ENCODE measurements at places on chromosomes 5 and 9.

DNA sequence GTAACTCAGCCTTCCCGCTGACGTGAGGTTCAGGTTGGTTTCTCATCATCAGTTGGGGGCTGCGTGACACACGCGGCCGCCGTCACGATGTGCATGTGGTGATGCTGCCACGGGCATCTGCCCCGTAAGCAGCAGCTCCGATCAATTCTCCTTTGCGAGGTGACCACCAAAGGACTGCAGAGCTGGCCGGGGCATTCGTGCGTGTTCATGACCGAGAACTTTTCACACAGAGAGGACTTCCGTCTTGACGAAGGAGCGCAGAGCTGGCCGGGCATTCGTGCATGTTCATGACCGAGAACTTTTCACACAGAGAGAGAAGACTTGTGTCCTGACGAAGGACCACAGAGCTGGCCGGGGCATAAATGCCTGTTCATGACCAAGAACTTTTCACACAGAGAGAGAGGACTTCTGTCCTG lies 3.8 kb upstream of the LCN1 start:
- no peak for DNase-seq

DNA sequence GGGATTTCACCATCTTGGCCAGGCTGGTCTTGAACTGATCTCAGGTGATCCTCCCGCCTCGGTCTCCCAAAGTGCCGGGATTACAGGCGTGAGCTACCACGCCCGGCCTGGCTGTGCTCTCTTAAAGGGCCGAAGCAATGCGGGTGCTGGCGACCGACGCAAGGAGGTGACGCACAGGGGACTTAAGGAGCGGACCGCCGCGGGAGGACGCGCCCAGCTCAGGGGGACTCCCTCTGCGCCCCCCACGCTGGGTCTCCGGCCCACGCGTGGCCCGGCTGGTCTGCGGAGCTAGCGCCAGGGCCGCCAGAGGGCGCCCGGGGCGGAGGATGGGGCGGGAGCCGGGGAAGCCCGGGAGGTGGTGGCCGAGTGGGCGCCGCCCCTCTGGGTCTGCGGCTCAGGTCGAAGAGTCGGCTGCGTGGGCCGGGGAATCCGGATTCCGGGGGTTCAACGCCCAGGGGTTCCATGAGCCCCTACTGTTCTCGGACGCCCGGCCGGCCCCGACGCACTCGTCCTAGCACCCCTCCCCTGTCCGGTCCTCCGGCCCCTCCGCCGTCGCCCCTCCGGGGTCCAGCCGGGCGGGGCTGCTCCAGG lies 502 bp upstream of the CERCAM start:
- DNase-seq = peak; percentile 83

DNA sequence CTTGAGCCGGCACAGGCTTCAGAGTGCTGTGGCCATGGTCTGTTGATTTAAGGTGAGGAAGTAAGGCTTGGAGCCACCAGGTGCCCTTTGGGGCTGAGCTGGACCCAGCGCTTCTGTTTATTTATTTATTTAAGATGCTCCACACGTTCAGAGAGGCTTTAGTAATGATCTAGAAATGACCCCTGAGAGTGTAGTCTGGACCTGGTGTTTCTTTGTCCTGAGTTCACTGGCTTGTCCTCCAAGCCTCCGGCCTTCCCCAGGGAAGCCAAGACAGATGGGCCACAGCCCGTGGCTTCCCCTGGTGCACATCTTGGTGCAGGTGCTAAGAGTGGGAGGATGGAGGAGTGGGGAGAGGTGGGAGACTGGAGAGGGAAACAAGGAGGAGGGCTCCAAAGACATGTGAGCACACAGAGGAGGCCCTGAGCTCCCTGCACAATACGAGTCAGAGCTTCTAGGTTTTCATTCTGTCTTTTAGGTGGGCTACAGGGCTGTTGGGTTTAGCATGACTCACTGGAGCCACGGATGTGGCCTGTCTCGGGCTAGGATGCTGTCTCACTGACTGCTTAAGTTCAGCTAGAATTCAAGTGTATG lies 56.9 kb downstream of the AHRR start:
- DNase-seq = peak; percentile 84

GRCh38 chr5:69451941-69452647 lies 37.2 kb downstream of the MARVELD2 start:
- no peak for DNase-seq

DNA sequence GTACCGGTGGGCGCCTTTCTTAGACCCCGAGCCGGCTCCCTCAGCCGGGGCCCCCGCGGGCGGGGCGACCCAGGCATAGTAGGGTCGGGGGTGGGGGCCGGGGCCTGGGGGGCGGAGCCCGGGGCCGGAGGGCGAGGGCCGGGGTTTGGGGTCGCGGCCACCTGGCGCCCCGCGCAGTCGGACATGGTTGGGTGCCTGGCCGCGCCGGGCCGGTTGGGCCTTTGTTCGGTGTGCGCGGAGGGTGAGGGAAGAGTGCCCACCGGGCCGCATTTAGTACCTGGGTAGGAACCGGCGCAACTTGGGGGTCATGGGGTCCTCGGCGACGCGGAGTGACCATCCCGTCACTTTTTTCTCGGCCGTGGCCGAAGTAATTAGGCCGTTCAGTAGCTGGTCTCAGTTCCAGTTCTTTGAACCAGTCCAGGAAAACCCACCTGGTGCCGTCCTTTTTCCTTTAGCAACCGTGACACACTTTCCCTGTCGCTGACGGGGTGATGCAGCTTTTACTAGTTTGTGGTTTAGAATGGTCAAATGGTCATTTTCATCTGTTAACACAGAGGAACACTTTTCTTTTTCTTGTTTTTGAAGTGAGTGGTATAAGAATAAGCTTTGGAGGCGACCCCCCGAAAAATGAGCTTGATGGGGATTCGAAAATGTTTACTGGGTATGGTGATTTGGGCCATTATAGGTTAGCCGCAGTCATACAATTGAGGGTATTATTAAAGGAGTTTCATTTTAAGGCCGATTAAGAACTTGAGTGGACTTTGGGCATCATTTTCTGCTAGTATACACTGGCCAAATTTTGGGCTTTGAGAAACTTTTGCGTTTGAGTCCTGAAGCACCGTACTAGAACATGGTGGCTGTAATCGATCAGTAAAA lies 589 bp downstream of the CKS2 start:
- DNase-seq = peak; percentile 29

GRCh38 chr5:137497396-137498290 lies 1.5 kb downstream of the SPOCK1 start:
- DNase-seq = peak; percentile 67

- DNase-seq = peak; percentile 76
These were observed 7.2 kb downstream of the PCDHGC5 start for GRCh38 chr5:141496038-141496437.

- no peak for DNase-seq
These were observed 85.2 kb downstream of the BASP1 start for GRCh38 chr5:17302604-17303003.

DNA sequence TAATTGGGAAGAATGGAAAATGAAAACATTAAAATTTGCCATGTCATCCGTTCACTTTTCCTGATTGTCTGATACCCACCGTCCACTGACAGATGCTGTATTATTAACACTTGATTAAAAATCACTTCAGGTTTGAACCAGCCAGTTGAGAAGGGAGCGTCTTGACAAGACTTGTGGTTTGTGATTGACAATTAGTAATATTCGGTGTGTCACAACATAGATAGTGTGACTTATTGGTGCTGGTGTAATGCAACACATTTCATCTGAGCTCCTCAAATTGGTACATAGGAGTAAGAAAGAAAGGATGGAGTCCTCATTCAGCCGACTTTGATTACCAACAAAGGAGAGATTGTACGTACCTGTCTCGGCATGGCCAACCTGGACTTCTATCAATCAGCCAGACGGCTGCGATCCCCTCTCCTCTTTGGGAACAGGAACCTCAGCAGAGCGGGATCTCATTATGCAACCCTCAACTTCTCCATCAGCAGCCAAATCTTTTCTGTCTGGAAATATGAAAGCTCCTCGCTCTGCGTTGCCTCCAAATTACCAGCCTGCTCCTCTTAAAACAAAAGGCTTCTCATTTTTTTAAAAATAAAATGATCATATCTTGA lies 211.7 kb upstream of the MVB12B start:
- DNase-seq = no peak

GRCh38 chr9:36008774-36009300 lies 27.9 kb upstream of the RECK start:
- DNase-seq = peak; percentile 86

DNA sequence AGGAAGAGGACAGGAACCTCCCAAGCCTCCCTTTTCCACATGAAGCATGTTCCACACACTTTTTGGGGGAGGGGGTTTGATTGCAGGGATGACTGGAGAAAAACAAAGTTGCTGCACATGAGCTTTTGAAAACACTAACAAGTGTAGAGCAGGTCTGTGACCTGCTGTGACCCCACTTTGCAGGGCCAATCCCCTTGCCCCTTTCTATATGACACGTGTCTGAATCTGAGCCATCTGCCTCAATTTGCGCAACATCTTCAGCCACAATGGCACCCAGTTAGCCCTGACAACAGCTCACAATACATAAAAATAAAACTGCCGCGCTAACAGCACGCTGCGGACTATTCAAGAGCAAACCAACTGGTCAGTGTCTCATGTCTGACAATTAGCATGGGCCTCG lies 227.8 kb upstream of the TBCA start:
- DNase-seq = no peak

DNA sequence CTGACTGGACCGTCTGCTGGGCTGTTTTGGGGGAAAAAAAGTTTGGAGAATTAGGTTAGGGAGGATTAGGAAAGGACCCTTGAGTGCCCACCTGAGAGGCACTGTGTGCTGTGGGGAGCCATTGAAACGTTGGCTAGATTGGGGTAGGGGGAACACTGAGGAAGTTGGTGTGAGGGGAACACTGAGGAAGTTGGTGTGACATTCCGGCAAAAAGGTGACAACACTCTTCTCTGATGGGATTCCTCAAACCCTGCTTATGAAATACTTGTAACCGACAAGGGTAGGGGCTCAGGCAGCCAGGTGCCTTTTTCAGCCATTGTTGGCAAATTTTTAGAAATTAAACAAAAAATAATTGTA lies 1.0 kb downstream of the CYSTM1 start:
- DNase-seq = no peak

DNA sequence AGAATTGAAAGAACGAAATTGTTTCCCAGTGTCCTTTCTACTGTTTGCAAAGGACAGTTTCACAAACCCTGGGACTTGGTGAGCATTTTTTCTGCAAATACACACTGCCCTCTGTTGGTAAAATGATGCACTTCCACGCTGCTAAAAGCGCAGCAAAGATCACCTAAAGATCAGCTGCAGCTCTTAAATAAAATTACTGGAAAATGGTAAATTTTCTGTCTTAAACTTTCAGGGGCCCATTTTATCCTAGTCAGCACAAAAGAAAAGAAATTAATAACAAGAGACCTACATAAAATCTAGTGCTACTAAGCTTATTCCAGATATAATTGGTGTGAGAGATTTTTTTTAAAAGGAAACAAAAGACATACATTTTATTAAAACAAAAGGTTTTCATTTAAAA lies 566.0 kb downstream of the CAAP1 start:
- no peak for DNase-seq

DNA sequence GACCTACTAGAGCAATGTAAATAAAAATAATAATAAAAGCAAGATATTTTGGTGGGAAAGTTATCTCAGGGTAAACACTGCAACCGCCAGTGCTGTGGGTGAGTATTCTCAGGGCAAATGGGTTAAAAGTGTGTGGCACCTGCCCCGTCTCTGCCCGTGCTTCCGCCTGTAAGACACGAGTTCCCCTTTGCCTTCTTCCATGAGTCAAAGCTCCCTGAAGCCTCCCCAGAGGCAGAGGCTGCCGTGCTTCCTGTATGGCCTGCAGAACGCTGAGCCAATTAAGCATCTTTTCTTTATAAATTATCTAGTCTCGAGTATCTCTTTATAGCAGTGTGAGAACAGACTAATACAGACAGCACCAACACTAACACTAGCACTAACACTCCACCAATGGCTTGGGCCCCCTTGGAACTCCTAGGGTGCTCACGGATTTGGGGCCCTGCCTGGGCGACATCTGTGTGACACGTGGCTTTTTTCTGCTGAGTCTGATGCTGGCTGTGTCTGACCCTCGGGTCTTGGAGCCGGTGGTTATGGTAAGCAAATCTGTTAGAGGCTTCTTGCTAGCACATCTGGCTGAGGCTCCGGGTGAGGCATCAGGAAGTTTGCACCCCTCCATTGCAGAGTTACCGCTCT lies 10.6 kb downstream of the PLEKHG4B start:
- DNase-seq = peak; percentile 34

DNA sequence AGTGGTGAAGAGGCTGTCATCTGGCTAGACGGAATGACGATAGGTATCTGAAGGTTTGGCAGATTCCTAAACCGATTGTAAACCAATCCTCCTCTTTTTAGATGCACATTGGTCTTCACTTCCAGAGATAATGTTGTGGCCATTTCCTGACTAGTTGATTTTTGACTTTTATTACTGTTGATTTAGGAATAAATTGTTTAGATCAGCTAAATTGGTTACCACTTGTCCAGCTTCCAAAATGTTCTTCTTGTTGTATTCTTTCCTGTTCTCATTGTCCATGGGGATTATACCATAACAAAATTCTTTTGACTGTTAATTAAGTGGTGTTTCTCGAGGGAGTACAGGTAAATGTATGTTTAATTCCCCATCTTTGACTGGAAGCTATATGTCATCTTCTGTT lies 119.7 kb downstream of the MACROH2A1 start:
- DNase-seq = no peak

- peak; percentile 82 for DNase-seq
These were observed 17.8 kb upstream of the DPM2 start for GRCh38 chr9:127955294-127956015.

Data from Daoy (cell line).